ENCODE measurements at places on chromosomes 6 and 20.

- no peak for DNase-seq
These were observed 286.1 kb upstream of the POU3F2 start for GRCh38 chr6:98548301-98548700.

DNA sequence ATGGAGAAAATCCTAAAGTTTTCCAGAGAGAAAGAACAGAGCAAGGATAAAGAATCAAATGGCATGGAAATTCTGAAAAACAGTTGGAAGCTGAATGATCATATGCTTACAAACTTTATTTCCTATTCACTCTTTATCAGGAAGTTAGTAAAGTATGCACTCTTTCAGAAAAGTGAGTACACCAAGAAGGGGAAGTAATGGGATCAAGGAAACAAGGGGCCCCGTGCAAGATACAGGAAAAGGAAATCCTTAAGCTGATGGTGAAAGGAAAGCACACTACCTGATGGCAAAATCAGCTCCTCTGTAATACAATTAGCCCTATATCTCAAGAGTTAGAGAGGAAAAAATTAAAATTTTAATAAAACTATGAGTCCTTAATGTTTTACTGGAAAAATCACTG is 14.0 kb downstream of the CALHM6 start:
- no peak for DNase-seq

DNA sequence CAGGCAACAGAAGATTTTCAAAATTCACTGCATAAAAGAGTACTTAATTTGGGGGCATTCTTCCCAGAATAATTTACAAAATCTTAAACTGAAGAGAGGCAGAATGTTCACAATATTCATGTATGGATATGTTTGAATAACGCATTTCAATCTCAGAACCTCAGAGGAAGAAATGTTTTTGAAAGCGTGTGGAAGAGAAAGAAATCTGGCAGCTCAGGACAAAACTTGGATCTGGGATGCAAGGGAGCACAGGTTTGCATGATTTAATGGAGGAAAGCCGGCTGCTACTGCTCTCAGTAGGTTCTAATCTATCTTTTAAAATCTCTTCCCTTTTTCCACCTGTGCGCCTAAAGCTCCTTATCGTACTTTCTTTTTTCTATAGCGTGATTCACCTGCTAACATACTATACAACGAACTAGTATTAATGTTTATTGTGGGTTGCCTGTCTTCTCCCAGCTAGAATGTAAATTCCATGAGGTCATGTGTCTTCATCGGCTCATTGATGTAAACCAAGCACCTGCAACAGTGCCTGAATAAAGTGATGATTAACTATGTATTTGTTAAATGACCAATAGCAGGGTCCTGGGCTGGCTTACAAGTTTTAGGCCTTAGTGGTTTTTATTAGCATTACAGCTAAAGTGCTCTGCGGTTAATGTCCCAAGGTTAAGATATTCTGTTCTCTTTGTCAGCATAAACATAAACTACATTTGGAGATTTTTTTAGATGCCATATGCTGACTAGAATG is 15.3 kb downstream of the PRL start:
- no peak for DNase-seq

GRCh38 chr20:13936781-13937576 is 53.4 kb downstream of the SEL1L2 start:
- DNase-seq, result no peak

GRCh38 chr6:24864343-24864742 is 65.6 kb upstream of the ARMH2 start:
- DNase-seq, result no peak

DNA sequence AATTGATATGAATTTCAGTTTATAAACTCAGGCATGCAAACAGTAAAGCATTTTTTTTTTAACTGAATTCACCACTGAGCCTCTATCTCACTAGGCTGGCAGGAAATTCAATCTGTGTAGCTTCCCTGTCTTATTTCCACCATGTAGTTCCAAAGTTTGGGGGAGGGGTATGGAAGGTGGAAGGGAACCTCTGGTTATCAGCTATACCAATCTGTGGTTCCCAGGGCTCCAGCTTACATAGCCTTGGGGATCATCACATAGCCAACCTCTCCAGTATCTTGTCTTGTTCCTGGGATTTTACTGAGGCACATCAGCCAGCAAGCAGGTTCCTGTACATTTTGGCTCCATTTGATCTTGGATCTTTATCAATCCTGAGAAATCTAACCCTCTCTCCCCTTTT is 15.6 kb downstream of the RAD21L1 start:
- DNase-seq, result no peak

DNA sequence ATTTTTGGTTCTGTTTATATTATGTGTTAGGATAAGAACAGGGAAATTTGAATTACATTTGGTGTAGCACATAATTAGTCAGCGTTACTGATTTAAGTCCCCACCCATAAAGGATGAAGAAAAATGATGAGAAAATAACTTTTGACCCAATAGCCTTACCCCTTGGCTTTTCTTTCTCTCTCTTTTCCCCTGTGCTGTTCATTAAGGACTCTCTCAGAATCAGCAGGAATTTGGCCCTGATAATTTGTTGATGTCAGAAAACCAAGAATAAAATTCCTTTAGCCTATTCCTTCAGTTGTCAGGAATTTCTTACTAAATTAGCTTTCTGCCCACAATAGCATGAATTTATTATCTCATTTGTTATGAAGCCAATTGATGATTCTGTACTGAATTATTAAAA is 18.5 kb downstream of the PLCB1 start:
- no peak for DNase-seq

Data from naive B cell (primary cell).